PC-9 (cell line): ENCODE measurements at places on chromosomes 16 and 17. TPM values are rescaled to one million over a fixed set of nuclear protein-coding genes. Genes with fewer than 3 reads are reported as not detected.

The CCL4L2 gene
- not detected in 2 replicates for total RNA-seq

The MT1A gene
- 16.9 and 23.5 TPM in 2 replicates for total RNA-seq

The KRTAP4-9 gene
- total RNA-seq, result not detected in 2 replicates

DNA sequence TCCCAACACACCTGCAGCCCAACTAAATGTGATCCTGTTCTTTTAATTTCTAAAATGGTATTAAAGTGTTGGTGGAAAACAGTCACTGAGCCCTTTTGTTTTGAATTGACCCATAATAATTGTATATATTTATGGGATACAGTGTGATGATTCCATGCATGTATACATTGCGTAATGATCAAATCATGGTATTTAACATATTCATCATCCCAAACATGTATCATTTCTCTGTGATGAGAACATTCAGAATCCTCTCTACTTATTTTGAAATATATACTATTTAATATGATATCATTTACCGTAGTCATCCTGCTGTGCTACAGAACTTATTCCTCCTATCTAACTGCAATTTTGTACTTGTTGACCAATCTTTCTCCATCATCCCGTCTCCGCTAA, 14.0 kb upstream of the MYH10 start:
- H3K27me3 ChIP-seq, result peaks cover 50% of the 10 kb centered on the region
- no peaks in the 10 kb centered on the region for H3K36me3 ChIP-seq
- H3K4me3 ChIP-seq, result no peak overlapping the region
- no peak for DNase-seq
- H3K27ac ChIP-seq, result no peak overlapping the region
- no peaks in the 10 kb centered on the region for H3K4me1 ChIP-seq

DNA sequence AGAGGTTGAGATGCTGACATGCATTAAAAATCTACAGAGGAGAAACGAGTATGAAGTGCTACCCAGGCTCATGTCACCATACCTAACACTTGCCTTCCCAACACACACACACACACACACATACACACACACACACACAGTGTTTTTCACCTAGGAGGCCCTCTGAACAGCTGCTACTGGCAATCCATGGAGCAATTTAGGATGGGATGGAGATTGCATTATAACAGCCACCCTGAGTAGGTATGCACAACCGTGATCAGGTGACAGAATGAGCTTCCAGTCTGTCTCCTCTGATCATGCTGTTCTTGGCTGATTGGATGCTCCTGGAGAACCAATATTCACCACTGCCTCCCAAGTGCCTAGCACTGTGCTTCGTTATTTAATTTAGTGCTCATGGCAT, 528.5 kb upstream of the CDH5 start:
- H3K4me1 ChIP-seq, result no peaks in the 10 kb centered on the region
- no peak overlapping the region for H3K27ac ChIP-seq
- peaks cover 13% of the 10 kb centered on the region for H3K27me3 ChIP-seq
- no peak overlapping the region for H3K4me3 ChIP-seq

- H3K27me3 ChIP-seq, result no peaks in the 10 kb centered on the region
- H3K4me3 ChIP-seq, result no peak overlapping the region
- H3K36me3 ChIP-seq, result no peaks in the 10 kb centered on the region
- H3K4me1 ChIP-seq, result peaks cover 22% of the 10 kb centered on the region
These were observed 35.2 kb upstream of the KIFC3 start for GRCh38 chr16:57837305-57838125.

DNA sequence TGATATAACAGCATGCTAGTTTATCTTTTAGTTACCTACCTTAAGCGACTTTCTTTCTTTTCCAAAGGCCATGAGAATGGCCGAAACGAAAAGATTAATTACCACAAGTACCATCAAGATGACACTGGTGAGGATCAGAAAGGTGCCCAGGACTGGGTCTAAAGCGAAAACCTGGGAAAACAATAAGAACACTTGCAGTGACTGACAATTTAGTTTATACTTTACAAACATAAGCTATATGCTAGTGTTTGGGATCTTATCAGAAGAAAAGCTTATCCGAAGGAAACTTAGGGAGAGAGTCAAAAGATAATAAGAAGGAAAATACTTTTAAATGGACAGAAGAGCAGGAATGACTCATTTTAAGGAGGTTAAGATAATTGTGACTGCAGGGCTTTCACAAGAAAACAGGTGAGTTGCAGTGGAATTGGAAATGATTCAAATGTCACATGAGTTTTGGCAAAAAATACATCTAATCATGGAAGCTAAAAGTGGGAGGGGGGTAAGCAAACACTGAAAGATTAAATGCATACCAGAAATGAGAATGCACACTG, 34.8 kb downstream of the IST1 start:
- H3K4me3 ChIP-seq, result no peak overlapping the region
- no peak overlapping the region for H3K27ac ChIP-seq
- H3K36me3 ChIP-seq, result peaks cover 30% of the 10 kb centered on the region

DNA sequence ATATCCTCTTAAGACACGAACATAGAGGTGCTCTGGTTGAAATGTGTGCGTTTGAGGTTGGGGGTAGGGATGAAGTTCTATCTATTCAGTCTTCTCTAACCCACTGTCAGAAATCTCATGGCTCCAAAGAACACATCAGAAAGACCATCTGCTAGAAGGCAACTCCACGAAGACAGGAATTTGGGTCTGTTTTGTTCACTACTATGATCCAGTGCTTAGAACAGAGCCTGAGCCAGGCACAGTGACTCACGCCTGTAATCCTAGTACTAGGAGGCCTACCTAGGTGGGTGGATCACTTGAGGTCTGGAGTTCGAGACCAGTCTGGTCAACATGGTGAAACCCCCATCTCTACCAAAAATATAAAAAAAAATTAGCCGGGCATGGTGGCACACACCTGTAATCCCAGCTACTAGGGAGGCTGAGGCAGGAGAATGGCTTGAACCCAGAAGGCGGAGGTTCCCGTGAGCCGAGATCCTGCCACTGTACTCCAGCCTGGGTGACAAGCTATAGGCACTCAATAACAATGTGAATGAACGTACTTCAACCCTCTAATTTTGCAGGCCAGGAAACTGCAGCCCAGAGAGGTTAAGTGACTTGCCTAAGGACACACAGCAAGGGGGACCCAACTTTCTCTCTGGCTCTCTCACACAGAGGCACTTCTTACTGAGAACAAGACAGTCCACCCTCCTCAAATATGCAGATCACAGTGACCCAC, 2.3 kb downstream of the CASKIN2 start:
- no peaks in the 10 kb centered on the region for H3K36me3 ChIP-seq
- no peak overlapping the region for H3K4me3 ChIP-seq
- H3K27ac ChIP-seq, result no peak overlapping the region
- DNase-seq, result no peak

- H3K4me1 ChIP-seq, result no peaks in the 10 kb centered on the region
- no peak overlapping the region for H3K27ac ChIP-seq
- H3K36me3 ChIP-seq, result no peaks in the 10 kb centered on the region
- no peak overlapping the region for H3K4me3 ChIP-seq
- peaks cover 94% of the 10 kb centered on the region for H3K27me3 ChIP-seq
- peak; percentile 35 for DNase-seq
These were observed 173.6 kb downstream of the IRF8 start for GRCh38 chr16:86072328-86073102.
